ENCODE measurements at places on chromosomes 3 and 15. TPM values are rescaled to one million over a fixed set of nuclear protein-coding genes. Genes with fewer than 3 reads are reported as not detected.
A peak's percentile ranks its signal among the peaks of the same experiment; 100 is the strongest.

RMDN3 gene
- 34.6 TPM for total RNA-seq

- no peak for DNase-seq
Observed at GRCh38 chr3:196916221-196916620, 26.1 kb downstream of the NCBP2 start.

SCN11A gene
- total RNA-seq: 34.5 TPM

DNA sequence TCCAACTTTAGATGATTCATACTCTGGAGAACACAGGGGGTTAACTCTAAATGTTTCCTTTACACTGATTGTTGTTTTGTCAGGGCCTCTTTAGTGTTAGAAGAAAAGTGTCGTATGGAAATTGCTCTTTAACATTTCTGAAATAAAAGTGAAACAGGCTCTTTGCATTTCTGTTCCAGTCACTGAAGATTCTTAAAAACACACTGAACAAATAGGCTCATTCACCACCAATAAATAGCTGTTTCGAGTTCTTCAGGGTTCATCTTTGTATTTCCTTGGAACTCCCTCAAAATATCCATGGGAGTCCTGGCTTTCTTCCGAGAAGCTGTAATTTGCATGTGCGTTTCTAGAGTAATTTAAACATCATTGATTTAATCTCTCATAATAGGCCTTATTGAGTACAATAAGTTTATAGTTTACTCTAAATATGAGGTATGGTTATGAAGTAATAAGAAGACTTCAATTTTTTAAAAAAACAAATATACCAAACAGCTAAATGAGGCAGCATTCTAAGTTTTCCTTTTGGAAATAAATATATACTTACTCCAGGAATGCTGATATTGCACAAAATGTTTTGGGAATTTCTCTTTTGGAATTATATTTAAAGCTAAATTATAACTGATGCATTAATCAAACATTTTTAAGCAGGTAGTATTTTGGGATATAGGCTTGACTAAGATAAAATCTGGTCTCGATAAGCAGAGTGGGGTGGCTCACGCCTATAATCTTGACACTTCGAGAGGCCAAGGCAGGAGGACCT, 327.4 kb downstream of the EPHA3 start:
- DNase-seq: no peak

- DNase-seq: peak; percentile 50
Observed at GRCh38 chr3:102195198-102195948, 239.4 kb upstream of the ZPLD1 start.

SYNPR gene
- total RNA-seq: not detected

NRROS gene
- 4.2 TPM for total RNA-seq

DNA sequence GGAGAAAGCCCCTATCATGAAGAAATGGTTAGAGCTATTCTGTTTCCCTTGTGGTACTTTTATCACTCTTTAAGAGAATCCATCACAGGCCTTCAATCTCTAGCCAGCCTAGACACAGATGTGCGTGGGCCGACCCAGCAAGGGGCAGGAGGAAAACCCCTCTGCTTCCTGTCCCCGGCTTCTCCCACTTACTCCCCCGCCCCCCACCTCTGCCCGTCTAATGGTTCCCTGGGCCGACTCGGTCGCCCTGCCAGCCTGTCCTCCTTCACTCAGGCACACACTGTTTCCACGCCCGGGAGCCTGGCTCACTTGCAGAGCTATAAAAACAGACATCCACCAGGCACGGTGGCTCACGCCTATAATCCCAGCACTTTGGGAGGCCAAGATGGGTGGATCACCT, 58.3 kb upstream of the TFRC start:
- DNase-seq: no peak

ACTC1 gene
- total RNA-seq: 29.7 TPM

ACSBG1 gene
- 1.6 TPM for total RNA-seq

RETNLB gene
- not detected for total RNA-seq

GRCh38 chr3:74789111-74789510, 174.7 kb upstream of the CNTN3 start:
- no peak for DNase-seq

DNA sequence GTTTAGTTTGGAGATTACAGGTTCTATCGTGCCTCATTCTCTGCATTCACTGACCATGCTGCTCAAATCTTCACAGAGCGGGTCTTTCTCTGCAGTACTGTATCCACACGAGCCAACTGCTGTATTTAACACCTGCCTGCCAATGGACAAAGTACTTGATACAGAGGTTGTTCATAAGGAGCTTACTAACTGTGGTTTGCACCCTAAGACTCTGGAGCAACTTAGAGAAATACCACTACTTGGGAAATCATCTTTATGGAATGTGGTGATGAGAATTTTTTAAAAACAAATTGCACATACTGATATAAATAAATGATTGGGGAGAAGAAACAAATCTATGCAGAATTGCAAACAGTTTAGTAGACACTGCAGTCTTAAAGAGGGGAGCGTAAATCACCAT, 90.0 kb downstream of the PPP2R3A start:
- DNase-seq: no peak

PCOLCE2 gene
- total RNA-seq: 14.3 TPM

GRCh38 chr15:40471105-40471807, 472 bp downstream of the CHST14 start:
- DNase-seq: no peak

DNA sequence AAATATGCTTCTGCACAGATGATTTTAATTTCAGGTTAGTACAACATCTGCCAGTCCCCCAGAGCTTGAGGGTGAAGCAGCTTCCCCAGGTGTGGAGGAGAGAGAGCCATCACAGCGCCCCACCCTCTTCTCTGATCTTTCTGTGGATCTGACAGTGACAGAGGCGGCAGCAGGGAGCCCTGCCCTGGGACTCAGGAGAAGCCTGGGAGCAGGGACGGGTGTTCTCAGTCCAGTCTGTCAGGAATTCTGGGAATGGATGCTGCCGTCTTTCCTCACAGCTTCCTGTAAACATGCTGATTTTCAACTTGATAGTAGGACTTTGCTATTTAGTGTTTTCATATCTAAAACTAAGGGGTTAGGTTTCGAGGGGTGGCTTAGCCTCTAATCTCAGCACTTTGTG, 11.4 kb upstream of the RAB8B start:
- no peak for DNase-seq

- DNase-seq: no peak
Observed at GRCh38 chr3:184896336-184896735, 84.4 kb downstream of the VPS8 start.

Measured in ureter (tissue), 1 donor.